Activated CD4-positive, alpha-beta T cell treated with anti-CD3 and anti-CD28 coated beads, Interleukin-2, amount 10 ng/mL, durations not matched to agents 7 days and 5 days (primary cell): ENCODE measurements at places on chromosomes 4 and X. TPM values are rescaled to one million over a fixed set of nuclear protein-coding genes. Genes with fewer than 3 reads are reported as not detected.

- no peak for DNase-seq
Observed at GRCh38 chr4:79673377-79673776, 265.3 kb upstream of the GK2 start.

- no peak for DNase-seq
Observed at GRCh38 chrX:124887572-124887971, 432.1 kb upstream of the TEX13C start.

DNA sequence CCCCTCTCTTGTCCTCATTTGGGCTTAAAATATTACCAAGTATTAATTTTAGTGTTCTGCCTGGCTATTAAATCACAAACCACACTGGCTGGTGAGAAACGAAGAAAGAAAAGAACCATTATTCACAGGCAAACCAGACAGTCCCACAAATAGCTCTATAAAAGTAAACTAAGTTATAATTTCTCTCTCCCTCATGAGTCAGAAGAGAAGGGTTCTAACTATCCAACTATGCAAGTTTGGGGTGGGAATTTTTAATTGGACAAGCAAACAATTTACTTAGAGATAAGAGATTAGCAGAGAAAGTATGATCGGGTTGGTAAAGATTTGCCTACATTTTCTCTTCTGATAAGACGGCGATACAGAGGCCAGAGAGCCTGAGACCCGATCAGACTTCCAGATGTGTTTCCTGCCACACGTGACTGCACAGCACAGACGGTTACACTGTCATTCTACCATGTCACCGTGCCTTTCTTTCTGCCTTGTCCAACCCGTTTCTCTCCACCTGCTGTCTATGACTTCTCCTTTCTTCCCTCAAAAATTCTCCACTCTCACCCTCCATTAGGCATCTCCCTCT, 52.3 kb downstream of the MEPE start:
- no peak for DNase-seq

GPC3 gene
- 0.81 TPM for total RNA-seq

TNIP3 gene
- 0.75 TPM for total RNA-seq
